SK-N-MC (cell line): ENCODE measurements at places on chromosomes 1 and 21.

DNA sequence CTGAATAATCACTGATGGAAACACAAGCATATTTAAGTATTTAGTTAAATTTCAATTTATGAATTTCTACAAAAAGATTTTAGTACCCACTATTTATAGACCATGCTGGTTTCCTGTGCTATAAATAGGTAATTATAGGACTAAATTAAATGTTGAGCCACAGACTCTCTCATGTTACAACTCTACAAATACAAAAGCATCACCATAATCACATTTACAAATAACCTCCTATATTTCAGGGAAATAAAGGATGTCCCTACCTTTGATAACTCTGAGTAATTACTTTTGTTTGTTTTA lies 32.6 kb upstream of the CCDC190 start:
- DNase-seq: no peak

DNA sequence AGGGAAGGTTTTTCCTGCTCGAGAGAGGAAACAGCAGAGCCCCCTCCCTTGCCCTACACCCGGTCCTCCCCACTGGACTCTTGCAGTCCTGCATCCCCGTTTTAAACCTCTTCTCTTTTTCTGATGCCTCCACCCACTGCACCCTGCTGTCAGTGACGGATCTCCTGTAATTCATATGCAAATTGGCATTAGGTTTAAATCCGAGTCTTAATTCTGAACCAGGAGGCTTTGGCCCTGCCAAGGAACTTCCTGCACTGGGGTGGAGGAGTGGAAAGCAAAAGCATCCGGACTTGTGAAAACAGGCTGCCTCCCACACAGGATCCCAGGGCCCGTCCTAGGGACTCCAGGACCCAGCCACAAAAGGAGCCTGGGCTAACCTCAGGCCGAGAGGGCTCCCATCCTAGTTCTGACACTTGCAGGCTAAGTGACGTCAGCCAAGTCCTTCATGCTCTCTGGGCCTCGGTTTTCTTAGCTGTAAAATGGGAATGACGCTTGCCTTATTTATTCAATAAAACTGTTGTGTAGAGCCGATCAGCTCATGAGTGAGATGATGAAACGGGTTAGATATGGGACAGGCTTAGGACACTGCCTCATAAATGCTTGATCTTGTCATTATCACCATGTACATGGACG lies 613.3 kb downstream of the AJAP1 start:
- DNase-seq: no peak

DNA sequence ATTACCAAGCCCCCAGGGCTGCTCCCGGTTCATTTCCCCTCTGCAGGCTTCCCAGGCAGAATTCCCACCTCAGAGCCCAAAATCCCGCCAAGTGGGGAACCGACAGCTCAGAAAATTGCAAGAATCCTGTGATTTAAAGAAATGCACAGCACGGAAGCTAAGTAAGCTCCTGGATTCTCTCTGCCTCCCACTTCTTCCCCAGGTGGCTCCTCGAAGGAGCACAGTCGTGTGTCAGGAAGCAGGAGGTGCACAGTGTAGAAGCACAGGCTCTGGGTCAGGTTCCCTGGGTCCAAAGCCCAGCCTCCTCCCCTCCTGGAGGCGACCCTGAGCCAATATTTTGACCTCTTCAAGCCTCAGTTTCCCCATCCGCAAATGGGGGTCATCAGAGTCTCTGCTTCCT lies 74.7 kb downstream of the FBXO2 start:
- no peak for DNase-seq

GRCh38 chr1:104745875-104746274 lies 996.2 kb downstream of the AMY1C start:
- DNase-seq: no peak

DNA sequence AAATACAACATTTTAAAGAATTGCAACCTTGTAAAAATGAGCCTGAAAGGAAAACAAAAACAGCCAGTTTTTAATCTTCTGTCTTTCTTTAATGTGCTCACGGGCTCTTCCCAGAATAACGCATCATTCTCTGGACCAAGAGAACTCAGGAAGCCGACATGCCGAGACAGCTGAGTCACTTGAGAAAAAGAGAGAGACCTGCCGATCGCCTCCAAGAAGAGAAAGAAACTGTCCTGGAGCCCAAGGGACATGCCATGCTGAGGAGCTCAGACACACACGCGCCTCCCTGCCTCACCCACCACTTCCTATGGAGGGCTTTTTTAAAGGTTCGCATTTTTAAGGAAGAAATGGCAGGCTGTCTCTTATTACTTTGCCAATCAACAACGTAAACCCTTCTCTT lies 176.4 kb downstream of the ZNF281 start:
- no peak for DNase-seq
